ENCODE measurements at places on chromosomes 11 and 22.

GRCh38 chr11:35558513-35558912, 33.1 kb upstream of the PAMR1 start:
- DNase-seq: no peak

DNA sequence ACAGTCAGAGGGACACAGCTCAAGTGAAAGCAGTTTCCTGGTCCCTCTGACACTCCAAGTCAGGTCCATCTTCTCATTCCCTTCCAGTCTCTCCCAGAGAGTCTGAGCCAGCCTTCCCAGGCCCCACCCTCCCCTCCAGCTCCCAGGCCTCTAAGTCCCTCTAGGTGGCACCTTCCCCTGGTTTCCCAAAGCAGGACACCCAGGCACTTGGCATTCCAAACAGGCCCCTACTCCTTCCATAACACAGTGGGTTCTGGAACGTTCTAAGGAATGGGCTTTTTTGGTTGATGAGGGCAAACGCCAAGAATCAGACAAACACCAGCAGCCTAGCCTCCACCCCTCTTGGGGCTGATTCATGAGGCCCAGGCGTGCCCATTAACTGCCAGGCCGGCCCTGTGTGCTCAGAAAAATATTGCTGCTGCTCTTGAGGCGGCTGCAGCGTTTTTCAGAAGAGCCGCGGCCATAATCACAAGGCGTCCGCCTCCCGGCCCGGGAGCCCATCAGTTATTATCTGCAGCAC, 418.7 kb downstream of the SOX6 start:
- no peak for DNase-seq

GRCh38 chr11:18395735-18396504, 1.6 kb downstream of the LDHA start:
- peak; percentile 96 for DNase-seq

GRCh38 chr11:1767399-1768140, 3.8 kb upstream of the CTSD start:
- no peak for DNase-seq

DNA sequence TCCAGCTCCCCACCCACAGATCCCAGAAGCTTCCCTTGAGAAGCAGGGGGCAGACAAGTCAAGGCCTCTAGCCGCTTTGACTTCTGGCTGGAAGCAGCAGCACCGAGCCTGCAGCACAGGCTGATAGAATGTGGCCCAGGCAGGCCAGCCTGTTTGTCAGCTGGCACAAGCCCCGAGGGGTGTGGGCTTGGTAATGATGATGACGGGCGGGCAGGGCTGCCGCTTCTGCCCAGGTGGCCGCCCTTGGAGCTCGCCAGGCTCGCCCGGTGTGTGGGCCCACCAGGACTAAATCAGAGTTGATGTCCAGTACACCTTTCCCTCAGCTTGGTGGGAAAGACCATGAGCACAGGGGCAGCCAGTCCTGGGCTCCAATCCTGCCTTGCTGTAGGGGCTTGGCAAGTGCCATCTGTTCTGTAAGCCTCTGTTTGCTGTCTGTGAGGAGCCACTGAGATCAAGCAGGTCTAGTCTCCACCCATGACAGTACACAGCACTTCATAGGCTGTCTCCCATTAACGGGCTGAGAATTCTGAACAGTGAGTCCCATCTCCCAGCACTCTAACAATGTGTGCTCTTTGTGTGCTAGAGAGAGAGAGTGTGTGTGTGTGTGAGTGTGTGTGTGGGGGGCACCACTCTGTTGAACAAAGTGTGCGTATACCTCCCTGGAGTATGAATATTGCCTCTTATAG, 26.8 kb downstream of the MICAL2 start:
- no peak for DNase-seq

GRCh38 chr11:117096201-117096991, 1.8 kb downstream of the SIK3 start:
- DNase-seq: peak; percentile 68

GRCh38 chr11:208181-208916, 841 bp downstream of the RIC8A start:
- DNase-seq: peak; percentile 66

DNA sequence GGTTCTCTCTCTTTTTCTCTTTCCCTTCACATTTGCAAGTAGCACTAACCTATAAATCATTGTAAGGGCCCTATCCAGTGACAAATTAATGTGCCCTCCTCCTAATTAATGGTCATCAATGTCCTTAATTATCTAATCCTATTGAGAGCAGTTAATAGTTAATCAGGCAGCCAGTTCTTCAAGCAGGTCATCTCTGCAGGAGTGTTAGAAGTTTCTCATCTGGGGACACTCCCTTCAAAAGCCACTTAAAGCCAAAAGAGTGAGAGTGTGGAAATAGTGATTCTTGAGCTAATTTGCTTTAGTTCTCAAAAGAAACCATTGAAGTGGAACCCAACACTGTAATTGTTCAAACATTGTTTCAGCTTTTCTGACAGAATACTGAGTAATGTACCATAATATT, 141.6 kb downstream of the ELP4 start:
- DNase-seq: no peak

DNA sequence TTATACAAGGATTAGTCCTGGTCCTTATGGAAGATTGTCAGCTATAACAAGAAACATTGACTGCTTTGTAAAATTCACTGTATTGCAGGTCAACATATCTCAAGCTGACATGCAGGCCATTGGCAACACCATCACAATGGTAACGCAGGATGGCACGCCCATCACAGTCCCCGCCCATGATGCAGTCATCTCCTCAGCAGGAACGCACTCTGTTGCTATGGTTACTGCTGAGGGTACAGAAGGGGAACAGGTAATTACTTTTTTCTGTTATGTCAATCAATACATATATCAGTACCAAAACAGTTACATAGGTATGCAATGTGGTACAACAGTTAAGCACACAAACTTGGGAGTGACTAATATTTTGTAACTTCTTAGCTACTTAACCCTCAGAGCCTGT, 55.3 kb downstream of the ZNF143 start:
- no peak for DNase-seq

DNA sequence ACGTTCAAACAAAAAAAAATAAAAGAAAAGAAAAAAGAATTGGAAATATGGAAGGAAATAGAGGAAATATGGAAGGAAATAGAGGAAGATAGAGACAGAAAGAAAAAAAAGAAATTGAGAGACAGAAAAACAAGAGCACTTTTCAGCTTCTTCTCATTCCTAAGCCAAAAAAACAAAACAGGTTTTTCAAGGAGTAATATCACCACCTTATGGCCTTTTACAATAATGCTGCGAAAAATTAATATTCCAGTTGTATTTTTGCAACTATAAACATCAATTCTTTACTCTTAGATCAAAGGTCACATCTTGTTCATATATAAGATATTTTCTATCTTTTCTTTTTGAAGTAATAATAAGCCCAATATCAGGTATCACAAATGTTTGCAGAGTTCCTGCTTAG, 328.3 kb downstream of the FAT3 start:
- DNase-seq: no peak

GRCh38 chr11:128039140-128040021, 548.0 kb downstream of the ETS1 start:
- DNase-seq: peak; percentile 98

DNA sequence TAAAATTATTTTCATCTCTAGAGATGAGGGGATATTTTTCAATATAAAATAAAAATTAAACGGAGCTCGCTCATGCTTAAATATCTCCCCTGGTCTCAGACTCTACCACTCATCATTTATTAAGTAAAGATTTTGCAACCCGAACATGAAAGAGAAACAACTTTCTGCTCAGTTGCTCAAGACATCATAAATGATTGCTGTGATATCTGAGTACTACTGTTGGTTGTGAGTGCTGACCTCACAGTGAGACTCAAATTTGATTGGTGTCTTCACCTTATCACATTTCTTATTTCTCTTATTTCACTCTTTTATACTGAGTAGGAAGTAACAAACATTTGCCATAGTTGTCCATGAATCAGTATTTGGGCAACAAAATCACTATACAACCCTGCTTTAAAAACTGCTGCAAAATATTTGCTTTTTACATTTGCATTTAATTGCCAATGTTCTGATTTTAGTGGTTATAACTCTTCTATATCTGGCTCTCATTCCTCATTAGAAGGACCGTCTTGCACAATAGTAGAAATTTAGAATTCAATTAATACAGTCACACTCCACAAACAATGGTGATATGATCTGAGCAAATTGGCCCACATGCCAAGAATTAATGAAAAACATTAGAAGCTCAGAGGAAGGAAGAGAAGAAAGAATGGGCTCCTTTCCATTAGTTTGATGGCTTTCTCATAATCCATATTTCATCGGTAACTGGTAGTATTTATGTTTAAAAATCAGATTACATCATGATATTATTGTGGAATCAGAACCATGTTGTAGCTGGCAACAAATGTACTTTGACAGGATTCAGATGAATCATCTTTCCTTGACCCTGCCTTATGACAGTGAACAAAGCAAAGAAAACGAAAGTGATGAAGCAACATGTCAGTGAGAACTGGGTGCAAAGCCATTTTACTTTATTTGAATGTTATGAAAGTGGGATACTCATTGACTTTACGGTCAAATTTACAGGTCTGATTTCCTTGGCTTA, 973.6 kb upstream of the TENM4 start:
- no peak for DNase-seq

GRCh38 chr22:48654492-48654891, 1173.2 kb downstream of the BRD1 start:
- DNase-seq: no peak

DNA sequence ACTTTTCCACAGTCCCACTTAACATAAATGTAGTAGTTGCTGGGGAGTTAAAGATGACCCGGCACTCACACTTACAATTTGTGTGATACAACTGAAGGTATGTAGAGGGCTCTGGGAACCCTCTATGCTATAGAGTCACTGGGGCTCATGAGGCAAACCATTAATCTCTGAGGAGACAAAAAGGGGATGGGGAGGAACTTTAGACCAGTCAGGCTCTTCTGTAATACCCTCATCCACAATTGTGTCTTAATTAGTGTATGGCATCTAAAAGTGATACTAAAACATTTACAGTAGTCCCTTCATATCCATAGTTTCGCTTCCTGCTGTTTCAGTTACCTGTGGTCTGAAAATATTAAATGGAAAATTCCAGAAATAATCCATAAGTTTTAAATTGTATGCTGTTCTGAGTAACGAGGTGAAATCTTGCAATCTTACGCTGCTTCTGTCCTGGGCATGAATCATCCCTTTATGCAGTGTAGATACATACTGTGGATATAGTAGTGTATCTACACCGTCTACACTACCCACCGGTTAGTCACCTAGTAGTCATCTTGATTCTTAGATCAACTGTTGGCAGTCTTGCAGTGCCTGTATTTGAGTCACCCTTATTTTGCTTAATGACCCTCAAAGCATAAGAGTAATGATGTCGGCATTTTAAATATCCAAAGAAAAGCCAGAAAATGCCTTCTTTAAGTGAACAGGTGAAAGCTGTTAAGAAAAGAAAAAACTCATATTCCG, 12.2 kb downstream of the CBL start:
- no peak for DNase-seq

Measured in Jurkat, Clone E6-1 (cell line).